Hematopoietic multipotent progenitor cell treated with erythropoietin and hydrocortisone succinate and interleukin-3 and kit ligand, for 8 days (in vitro differentiated cells): ENCODE measurements at places on chromosomes 11 and 22.

GRCh38 chr11:96134602-96135001 is 208.4 kb downstream of the MAML2 start:
- DNase-seq = no peak

DNA sequence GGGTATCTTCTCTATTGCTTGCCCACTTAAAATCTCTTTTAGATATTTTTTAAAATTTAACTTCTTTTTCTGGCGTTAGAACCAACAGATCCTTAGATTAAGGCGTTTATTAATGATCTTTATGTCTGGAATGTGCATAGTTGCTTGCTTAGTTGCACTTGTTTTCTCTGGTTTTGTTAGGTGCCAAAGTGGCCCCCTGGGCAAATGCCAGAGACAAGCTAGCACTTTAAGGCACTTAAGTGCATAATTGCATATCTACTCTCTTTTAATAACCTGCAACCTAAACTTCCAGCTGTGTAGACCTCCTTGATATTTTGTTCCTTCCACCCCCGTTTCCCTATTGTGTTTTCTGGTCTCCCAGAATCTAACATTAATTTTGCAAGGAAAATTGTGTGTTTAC is 3.3 kb downstream of the RBM4 start:
- DNase-seq = no peak

GRCh38 chr11:45846974-45847910 is at the start of gene CRY2:
Gene CRY2 (plus strand): TSS chr11:45847475. CDS start chr11:45847491, 16 bp downstream.
- peak; percentile 97 for DNase-seq

GRCh38 chr11:48242501-48242900 is 2.4 kb upstream of the OR4X2 start:
- DNase-seq = no peak

- no peak for DNase-seq
These were observed 103.2 kb upstream of the KIRREL3 start for GRCh38 chr11:127103586-127104388.

DNA sequence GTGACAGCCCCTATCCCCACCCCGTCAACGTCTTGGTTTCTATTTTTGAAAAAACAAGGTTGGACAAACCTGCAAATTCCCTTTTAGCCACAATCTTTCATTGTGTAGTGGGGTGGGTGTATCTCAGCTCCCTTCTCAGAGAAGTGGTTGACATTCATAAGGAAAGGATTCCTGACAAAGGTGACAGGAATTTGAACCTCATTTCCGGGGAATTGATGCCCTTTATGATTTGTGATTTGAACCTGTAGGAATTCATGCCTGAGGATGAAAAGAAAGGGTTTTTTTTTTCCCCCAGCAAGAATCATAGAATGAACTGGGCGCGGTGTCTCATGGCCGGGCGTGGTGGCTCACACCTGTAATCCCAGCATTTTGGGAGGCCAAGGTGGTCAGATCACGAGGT is 14.5 kb downstream of the YPEL4 start:
- no peak for DNase-seq

- no peak for DNase-seq
These were observed 46.1 kb downstream of the RRAS2 start for GRCh38 chr11:14312736-14313438.

DNA sequence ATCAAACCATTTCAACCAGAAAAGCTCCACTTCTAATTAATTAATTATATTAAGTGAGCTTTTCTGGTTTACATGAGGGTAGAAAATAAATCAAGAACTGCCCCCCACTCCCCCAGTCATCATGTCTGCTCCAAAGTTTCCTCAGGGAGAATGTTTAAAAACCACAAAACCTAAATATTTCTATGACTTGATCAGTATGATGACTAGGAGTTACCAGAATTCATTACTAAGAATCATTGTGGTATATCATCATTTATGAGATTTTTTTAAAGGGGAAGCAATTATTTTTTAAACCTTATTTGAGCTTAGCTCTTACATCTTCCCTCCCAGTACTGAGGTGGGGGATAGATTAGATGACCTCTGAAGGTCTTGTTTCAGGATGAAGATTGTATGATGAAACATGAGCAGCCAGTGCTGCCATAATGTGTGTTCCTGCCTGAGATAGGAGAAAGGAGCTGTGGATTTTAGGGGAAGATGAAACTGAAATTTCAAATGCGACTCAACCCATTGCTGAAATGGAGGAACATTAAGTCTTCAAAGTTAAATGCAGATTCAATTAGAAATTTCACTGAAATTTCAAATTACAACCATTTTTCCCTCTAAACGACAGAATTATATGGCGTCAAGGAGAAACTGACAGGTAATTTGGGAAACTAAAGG is 401.3 kb upstream of the CADM1 start:
- DNase-seq = no peak

GRCh38 chr22:42338479-42338878 is 68.0 kb upstream of the TCF20 start:
- no peak for DNase-seq

- no peak for DNase-seq
These were observed 131.1 kb downstream of the LDLRAD3 start for GRCh38 chr11:36074941-36075431.

DNA sequence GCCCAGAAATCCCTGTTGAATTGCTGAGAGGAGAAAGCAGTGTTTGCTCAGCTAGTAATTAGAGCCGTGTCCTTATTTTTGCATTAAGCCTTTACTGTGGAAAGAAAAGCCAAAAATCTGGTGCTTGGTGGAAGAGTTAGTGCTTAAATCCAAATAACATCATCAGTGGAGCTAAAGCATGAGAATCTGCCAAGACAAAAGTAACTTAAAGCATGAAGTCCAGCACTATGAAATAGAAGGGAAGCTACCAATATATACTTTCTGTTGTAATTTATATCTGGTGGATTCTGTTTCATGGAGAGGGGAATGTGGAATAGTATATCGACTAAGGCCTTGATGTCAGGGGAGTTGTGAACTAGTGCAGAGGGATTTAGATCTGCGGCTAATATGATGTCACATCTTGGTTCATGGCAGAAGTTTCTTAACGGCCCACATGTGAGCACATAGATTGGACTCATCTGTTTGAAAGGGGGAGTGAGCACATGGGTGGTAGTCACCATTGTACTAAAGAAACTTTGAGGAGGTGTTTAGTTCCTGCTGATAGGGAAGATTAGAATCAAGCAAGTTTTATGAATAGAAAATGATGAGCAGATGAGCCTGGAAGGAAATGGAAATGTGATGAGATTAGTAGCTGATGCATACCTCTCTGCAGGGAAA is 224.4 kb upstream of the MTNR1B start:
- DNase-seq = no peak

DNA sequence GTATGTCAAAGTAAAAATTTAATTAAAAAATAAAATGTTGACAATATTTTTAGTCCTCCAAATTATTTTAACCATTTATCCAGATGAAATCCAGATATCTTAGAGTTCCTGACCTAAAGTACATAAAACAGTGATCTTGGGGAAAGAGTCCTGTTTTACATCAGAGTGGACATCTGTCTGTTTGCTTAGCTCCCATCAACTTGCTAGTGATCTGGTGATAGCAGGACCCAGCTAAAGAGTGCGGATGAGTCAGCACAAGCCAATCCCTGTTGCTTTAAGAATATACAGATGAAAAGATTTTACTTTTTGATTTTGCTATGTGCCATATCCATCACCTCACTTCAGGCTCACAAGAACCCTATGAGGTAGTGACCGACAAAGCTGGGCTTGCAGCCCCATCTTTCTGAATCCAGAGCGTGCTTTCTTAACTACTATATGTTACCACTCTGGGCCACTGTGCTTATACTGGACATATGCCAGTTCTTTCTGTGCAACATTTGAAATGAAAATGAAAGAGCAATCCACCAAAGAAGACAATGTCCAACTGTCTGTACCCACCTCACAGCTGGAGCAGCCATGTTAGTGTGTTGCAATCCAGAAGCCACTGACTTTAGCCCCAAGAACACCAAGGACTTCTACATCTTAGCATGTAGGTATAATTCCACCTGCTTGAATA is 167.6 kb upstream of the SESN3 start:
- peak; percentile 15 for DNase-seq

DNA sequence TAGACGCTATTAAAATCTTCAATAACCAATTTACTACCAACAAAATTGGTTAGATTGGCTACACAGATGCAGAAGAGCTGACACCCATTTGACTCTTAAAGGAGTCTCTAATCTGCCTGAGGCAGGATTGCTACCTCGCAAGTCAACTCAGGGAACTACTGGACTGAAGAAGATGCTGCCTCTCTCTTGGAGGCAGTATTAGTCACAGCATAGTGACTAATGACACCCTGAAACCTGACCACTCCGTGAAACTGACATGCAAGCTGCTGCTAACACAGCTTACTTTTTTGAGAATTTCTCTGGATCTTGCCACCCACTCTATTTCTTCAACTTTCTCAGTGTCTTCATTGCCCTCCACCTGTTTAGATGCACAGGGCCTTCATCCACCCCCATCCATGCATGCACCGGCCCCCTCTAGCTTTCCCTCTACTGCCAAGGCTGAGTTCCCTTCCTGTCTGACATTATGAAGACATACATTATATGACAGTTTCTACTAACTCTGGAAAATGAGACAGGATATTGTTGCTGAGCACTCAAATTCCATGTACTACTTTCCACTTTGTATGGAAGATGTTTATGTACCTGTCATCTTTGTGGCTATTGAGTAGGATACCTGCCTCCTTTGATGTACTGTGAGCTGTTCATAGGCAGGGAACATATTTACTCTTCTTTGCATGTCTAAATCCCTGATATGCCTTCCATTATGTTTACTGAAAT is 183.2 kb downstream of the MSANTD4 start:
- DNase-seq = no peak

DNA sequence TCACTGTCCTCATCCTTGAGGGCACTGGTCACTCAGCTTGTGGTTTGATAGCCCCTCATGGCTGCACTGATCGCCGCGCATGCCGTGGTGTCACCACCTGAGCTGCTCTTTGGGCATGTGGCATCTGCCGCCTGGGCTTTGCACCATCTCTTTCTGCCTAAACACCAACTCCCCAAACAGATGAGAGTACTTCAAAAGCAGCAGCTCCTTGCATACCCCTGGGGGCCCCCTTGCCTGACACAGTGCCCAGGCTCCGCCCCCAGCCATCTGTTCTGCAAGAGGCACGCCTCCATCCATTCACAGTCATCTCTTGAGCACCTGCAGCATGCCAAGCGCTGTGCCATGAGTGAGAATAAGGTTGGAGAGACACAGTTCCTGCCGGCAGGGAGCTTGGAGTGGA is 104.5 kb upstream of the B3GAT1 start:
- DNase-seq = no peak

DNA sequence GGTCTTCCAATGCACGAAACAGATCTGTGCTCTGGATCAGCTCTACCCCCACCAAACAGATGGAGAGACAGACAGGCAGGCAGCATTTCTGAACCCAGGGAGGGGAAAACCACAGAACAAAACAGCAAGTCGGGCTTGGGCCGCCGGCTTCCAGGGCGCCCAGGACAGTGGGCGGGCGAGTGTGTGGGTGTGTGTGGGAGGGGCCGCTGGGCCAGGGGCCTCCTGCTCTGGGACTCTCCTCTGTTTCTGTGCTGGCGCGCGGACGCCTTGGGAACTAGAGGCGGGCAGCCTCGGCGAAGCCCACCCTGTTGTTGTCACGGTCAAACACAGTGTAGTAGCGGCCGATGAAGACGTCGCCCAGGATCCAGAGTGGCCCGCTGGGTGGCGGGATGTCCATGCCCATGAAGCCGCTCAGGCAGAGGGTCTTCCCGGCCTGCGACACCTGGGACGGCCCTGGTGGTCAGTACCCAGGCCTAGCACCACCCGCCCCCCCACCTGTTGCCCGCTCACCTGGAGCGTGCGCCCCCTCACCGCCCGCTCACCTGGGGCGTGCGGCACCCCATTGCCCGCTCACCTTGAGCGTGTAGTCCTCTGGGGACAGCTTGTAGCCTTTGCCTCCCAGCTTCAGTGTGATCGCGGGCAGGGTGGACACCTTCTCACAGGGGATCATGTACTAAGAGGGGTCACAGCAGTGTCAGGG is 3.0 kb upstream of the IFITM10 start:
- DNase-seq = peak; percentile 41

DNA sequence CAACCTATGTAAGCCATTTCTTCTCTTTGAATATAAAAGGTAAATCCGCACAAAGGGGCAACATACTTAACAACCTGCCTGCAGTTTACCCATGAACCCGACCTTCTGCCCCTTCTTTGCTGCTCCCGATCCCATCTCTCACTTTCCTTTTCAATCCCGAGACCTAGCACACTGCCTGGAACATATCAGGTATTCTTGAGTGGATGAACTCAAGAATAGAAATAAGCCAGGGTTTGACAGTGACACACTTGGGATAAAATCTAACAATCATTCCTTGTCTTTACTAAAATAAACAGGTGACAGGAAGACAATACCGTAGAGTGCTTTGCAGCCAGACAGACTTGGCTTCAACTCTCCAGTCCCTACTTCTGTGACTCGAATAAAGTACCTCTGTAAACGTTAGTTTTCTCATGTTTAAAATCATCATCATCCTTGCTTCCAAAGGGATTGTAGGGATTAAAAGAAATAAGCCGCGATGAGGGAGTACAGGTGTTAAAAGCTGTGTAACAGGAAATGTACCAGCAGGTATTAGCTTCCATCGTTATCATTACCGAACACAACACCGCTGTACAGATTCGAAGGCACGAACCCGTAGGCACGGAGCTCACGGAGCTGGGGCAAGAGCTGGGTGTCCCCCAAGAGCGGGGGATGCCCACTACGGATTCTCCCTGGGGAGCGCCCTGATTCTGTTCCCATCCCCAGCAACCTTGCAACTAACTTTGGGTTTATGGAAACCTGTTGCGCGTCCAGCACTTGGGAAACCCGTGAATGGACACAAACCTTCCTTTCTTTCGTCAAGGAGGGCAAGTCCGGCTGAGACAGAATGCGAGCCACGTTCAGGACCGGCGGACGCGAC is 720 bp downstream of the UFD1 start:
- DNase-seq = peak; percentile 20
